ENCODE measurements at places on chromosomes 1 and 21. TPM values are rescaled to one million over a fixed set of nuclear protein-coding genes. Genes with fewer than 3 reads are reported as not detected.

DNA sequence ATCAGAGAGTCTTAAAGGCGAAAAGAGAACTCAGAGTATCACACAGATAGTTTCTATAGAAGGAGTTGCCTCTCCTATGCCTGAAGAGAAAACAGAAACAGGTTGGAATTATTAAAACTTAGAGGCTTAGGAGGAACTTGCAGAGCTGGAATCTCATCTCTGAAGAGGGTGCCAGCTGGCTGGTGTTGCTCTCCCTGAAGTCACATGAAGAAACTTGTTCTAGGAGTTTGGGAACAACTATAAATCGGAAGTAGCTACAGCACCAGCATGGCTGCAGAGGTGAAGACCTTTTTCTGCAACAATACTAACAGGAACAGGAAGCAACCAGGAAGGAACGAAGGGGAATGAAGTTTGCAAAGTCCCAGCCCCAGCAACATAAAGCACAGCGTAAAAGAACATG, 35.8 kb downstream of the FMO3 start:
- peak; percentile 36 for DNase-seq

- DNase-seq, result no peak
Measured at GRCh38 chr1:171754971-171755370, 13.1 kb upstream of the VAMP4 start.

Gene VASH2
- total RNA-seq, result 0.63 TPM

DNA sequence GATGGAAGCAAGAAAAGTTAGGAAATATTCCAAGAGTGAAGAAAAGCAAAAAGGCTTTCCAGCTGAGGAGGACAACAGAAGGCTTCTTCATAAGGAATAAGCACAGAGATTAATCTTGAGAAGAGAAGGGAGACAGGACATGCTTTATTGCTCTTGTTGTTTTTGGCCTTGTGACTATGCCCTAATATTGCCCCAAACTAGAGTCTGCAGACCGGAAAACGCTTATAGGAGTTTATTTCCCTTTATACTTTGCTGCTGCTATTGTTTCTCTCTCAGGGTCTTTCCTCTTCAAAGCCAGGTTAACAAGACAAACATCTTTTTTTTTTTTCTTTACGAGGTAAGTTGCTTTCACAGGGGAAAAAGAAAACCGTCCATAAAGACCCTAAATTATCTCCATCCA, 991.4 kb downstream of the ADGRL2 start:
- DNase-seq, result no peak

Gene ALX3
- total RNA-seq, result not detected

GRCh38 chr1:29444782-29445729, 208.7 kb downstream of the PTPRU start:
- no peak for DNase-seq

- no peak for DNase-seq
Measured at GRCh38 chr1:17553975-17554700, 14.6 kb downstream of the ARHGEF10L start.

DNA sequence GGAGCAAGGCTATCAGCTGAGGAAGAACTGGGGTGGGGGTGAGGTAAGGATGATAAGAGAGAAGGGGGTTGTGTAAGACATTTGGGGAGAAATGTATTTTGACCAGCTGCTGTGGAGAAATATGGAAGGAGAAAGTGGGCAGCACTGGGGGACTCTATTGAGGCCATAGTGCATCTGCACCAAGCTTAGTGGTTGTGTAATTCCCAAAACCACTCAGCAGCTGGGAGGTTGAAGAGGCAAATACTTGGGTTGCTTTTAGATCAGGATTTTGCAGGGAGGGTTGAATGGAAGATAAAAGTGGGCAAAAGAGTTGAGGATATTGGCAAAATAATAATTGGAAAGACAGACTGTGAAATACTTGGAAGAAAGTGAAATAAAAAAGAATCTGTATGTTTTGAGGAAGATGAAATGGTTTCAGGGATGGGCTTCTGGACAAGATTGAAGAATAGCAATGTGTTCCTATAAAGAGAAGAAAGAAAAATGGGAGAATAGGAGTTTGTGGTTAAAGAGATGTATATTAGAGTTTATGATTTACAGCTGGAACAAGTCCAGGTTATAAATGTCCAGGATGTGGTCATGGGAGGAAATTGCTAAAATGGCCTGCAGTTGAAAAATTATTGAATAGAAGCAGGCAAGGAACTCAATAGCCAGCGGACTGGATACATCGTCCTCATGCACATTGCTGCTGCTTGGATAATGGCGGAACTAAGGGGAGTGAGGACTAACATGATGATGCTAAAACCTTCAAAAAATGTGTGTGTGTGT, 162.7 kb downstream of the DNM3 start:
- DNase-seq, result no peak

Gene MNDA
- 3.3 TPM for total RNA-seq

DNA sequence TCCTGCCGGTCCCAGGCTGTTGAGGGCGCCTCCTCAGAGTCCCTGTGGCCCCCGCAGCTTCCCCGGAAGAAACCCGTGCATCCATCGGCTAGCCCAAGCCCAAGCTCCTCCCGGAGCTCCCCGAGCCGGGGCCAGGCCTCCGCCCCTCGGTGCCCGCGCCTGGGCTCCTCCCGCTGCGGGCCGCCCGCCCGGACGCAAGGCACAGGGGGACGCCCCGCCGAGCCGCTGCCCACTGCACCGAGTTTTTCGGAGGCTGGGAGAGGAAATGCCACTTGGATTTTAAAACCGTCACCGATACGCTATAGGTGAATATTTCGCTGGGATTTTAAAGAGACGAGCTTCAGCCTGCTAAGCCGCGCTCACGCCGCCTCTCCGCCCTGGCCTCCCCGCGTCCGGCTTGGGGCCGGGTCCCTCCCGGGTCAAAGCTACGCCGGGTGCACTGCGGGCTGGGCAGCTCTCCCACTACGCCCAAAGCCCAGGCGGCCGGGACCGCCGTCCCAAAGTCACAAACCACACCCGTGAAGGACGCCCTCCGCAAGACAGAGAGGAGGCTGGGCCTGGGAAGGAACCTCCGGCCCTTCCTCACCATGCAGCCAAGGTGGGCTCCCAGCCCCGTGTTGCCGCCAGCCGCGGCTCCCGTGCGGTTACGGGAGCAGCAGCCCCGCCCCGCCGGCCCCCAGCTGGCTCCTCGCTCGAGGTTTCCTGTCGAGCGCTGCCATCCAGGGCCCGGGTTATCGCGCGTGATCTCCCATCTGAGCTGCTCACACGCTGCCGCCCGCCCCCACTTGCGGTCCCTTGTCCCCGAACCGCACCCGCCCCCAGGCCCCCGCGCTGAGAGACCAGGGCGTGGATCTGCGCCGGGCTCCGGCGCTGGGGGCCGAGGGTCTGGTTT, 63.2 kb downstream of the CD247 start:
- DNase-seq, result peak; percentile 40

- DNase-seq, result no peak
Measured at GRCh38 chr21:39637971-39638240, 25.2 kb downstream of the B3GALT5 start.

Gene GBP7
- total RNA-seq, result not detected

GRCh38 chr21:30620080-30620479, 347 bp upstream of the KRTAP20-4 start:
- no peak for DNase-seq

DNA sequence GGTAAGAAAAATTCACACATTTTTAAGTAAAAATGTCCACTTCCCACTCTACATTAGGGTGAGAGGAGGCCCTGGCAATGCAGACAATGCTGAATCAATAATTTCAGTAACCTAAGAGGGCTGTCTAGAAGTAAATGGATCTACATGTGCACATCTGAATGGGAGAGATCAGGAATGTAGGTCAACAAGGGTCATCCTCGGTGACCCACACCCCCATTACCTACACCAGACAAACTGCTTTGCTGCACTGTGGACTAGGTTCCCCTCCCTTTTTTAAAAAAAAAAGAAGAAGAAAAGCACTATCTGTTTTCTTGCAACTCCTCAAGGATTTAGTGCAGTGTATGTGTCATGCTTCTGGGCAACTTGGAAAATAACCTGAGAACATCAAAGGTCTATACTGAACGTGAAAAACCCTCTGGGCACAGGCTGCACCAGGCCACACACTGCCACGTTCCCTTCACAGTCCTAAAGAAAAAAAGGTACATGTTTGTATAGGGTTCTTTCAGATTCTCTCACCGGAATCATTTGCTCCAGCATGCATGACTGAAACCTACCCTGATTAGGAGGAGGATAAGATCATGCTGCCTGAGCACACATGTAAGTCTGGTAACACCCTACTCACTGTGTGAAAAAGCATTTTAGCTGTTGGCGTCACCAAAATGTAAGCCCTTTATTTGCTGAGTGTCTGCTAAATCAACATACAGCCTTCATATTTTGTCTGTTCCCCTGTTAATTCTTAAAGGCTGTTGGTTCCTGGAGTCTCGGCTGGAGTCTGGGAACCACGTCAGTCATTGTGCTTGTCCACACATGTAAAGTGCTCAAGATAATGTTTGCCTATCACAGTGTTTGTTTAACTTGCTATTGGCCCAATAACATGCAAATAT, 341.0 kb downstream of the SMYD3 start:
- no peak for DNase-seq

Gene CFH
- 265 TPM for total RNA-seq

Gene NGF
- 4.6 TPM for total RNA-seq

- DNase-seq, result no peak
Measured at GRCh38 chr1:72915581-72915980, 633.2 kb upstream of the NEGR1 start.

GRCh38 chr1:187237542-187237941, 408.8 kb downstream of the PLA2G4A start:
- no peak for DNase-seq

GRCh38 chr1:186463926-186464325, 3.0 kb upstream of the PDC start:
- no peak for DNase-seq

DNA sequence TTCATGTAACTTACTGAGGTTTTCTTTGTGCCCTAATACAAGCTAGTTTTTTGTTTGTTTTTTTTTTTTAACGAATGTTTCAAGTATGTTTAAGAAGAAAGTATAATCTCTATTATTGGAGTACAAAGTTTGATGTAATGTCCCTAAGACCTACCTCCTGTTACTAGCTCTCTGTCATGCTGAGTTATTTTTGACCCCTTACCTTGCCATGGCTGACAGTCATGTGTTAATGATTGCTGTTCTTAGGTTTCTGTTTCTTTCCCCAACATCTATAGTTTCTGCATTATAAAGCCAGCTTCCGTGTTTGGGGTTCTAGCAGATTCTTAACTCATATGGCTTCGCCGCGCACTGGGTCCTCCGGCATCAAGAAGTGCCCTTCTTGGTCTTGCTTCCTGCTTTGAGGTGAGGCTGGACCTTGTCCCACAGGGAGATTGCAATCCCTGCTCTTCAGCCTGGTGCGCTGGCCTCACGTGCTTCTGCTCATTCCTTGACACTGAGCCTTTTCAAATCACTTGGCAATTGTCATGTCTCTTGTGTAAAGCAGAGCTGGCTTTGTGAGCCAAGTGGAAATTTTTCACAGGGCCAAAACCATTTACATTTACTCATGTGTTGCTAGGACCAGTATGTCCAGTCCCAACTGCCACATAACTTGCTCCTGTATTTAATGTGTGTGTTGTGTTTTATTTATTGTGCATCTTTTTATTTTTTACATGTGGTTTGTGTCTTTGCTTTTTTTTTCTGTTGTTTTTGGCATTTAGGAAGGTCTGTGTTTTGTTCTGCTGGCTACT, 135.0 kb upstream of the COL6A1 start:
- peak; percentile 22 for DNase-seq

Measured in tibial nerve (tissue), 4 donors.